Stimulated activated CD4-positive, alpha-beta T cell treated with anti-CD3 and anti-CD28 coated beads, TNF-alpha, amount 100 ng/mL, for 4 hours (primary cell): ENCODE measurements at places on chromosomes 5 and 9.

DNA sequence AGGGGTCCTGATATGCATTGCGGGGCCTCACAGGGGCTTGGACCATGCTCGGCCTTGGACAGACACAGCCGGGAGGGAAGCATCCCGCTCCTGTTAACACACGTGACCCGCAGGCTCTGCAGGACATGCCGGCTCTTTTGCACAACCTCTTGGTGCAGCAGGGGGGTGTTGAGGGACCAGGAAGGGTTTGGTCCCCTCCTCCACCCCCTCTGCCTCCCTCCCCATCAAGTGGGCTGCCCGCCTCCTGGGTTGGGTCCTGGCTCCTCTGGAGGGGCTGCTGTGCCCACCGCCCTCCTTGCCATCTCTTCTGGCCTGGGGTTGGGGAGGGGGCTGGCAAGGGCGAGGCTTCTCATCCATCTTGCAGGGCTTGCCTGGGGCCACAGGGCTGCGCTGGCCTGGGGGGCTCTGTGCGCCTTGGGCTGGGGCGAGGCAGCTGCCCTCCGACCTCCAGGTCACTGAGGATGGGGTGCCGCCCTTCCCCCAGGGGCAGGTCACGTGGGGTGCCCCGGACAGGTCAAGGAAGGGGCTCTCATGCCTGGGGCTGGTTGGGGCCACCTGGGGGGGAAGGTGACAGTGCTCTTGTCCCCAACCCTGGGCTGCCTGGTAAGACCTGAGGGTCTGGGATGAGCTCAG, 16.8 kb upstream of the SLC9A3 start:
- no peak for DNase-seq

DNA sequence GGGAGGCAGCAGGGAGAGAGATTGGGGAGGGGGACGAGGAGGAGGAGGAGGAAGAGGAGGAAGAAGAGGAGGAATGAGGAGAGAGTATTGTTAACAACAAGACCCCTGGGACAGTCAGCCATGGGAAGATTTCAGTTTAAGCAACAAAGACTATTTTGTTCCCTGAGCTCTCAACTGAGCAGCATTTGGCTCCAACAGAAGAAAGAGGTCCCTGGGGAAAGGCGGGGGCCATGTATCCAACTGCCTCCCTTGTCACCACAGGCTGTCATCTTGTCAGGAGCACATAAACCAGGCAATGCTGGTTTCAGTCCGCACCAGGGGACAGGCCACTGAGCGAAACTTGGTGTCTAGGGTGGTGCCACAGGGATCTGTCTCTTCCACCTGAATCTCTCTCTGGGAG, 316.1 kb downstream of the TLE1 start:
- no peak for DNase-seq

DNA sequence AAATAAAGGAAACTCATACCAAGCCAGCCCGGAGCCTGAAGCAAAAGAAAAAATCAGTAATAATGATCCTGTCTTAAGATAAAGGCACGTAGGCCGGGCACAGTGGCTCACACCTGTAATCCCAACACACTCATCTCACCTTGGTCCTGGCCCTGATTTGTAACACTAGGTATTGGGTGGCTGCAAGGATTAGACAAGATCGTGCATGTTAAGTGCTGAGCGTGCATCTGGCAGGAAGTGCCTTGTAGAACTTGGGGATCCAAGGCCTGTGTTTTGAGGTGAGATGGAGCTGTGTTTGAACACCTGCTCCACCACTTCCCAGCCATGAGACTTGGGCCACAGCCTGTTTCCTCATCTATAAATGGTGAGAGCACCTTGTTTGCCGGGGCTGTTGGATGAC, 41.5 kb downstream of the SPRY4 start:
- no peak for DNase-seq

- DNase-seq = peak; percentile 42
Measured at GRCh38 chr9:111896942-111897600, 457 bp downstream of the UGCG start.

DNA sequence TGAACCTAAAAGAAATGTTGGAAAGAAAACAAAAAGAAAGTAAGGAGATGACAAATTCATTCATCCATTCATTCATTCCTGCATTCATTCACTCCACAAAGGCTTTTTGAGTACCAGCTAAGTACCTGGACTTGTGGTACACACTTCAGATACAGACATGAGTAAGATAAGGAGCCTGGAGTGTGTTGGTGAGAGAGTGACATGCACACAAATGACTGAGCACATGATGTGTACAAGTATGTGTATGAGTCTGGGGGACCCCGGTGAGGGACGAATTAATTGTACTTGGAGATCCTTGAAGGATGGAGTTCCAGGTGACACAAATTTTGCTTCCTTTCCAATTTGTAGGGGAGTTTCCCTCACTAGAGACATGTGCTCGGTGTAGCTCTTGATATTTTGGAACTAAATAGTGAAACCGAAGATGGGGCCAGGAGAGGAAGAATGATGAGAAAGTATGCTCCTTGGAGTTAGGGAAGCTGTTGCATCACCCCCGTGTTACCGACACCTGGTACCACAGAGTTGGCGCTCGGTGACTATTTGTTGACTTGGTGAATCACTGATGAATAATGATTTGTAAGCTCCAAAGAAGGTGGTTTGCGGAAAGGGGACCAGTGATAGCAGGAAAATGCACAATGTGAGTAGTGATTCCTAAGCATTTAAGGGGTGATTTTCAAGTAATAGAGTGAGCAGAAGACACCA, 509.8 kb downstream of the CCDC171 start:
- DNase-seq = no peak

DNA sequence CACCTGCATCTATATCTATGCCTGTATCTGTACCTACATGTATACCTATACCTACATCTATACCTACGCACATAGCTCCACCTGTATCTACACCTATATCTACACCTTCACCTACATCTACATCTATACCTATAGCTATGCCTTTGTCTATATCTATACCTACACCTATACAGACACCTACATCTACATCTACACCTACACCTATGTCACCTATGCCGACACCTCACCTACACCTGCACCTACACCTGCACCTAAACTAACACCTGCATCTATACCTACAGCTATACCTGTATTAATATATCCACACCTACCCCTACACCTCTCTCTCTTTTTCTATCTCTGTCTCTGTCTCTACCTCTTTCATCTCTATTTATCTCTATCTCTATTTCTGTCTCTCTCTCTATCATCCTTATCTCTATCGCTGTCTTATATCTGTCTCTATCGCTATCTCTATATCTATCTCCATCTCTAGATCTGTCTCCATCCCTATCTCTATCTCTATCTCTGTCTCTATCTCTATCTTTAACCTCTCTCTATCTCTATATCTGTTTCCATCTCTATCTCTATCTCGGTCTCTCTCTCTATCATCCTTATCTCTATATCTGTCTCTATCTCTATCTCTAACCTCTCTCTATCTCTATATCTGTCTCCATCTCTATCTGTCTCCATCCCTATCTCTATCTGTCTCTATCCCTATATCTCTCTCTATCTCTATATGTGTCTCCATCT, 37.9 kb downstream of the IRX4 start:
- DNase-seq = no peak

- no peak for DNase-seq
Measured at GRCh38 chr9:135718616-135719015, 16.6 kb downstream of the KCNT1 start.

DNA sequence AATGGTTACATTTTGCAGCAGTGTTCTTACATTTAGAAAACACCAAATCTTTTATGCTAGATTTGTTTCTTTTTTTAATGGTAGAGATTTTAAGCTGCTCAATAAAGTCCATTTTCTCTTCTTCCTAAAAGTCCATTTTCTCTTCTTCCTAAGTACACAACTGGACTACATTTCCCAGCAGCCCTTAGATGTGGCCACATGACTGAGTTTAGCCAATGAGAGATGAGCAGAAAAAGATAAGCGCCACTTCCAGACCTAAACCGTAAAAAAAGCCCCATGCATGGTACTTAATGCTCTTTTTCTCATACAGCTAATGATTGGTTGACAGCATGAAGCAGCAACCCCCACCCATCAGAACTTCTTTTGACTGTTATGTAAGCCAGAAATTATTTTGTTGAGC, 206.7 kb downstream of the FAM114A2 start:
- DNase-seq = no peak

DNA sequence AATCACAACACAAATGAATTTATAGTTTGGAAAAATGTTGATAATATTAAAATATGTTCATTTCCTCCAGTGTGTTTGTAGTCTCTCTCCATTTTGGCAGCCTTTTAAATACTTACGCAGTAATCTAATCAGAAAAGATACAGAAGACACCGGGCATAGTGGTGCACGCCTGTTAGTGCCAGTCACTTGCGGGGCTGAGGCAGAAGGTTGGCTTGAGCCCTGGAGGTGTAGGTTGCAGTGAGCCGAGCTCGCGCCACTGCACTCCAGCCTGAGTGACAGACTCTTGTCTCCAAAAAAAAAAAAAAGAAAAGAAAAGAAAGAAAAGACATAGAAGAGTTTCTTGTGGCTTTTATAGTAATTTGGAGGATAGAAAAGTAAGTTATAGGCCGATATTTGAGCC, 41.9 kb downstream of the NDFIP1 start:
- no peak for DNase-seq

GRCh38 chr5:72988769-72989168, 32.9 kb downstream of the FCHO2 start:
- DNase-seq = no peak

DNA sequence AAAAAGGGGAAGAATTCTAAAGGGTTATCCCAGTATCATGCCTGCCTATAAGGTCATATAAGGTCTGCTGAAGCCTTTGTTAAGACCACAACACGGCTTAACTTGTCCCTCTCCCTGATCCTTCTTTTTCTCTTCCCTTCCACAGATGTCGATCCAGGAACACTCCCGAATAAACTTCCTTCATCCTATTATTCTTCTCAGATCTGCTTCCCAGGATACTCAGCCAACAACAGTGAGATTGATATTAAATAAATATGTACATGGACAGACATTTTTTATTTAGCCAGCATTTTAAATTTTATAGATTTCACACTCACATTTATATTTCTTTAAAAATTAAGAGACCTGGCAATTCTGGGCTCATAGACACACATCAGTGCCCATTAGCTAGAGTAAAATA, 44.1 kb downstream of the DPYSL3 start:
- DNase-seq = no peak

DNA sequence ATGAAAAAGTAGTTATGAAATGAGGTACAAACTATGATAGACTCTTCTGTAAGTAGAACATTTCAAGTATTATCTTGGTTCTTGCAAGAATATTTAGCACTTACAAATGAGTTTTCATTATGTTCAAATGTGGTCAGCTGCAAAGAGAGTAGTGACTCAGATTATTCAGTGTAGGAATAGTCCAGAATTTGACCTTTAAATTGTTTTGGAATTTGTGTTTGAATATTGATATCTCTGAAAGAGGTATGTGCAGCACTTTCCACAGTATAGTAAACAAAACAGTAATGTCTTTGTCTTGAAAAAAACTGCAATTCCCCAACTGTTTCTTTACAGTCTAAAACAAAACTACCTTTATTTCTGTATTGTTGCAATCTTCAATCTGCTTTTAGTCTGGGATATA, 56.1 kb downstream of the WDR70 start:
- DNase-seq = no peak

DNA sequence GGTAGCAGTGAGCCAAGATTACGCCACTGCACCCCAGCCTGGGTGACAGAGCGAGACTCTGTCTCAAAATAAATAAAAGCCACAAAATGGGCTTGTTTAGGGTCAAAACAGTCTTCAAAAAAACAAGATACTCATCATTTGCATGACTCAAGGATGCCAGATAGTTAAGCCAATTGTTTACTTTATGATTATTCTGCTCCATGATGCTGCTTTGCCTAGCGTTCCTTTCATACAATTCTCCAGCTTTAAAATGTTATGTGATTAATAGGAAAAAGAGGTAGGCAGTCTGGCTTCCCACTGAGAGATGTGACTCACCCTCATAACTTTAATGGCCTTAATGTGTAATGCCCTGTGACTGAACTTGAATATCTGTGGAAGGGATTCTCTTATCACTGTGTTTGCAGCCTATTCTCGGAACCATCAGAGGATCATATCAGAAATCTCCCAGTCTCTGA, 364.6 kb upstream of the TRPC7 start:
- no peak for DNase-seq

DNA sequence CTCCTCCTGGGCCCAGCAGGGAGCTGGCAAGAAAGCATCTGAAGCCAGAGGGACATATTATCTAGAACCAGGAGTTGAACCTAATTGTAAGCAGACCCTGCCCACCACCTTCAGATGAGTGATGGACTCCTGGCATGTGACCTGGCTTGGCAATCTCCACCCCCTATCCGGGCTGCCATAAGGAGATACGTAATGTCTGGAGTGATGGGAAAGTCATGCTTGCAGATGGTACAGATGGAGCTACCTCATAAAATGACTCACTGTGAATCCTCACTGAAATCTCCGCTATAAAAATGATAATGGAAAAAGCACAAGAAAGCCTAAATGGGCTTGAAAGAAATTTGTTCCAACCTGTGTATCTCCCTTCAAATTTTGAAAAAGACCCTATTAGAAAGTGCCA, 157.5 kb downstream of the DMRT2 start:
- DNase-seq = no peak

DNA sequence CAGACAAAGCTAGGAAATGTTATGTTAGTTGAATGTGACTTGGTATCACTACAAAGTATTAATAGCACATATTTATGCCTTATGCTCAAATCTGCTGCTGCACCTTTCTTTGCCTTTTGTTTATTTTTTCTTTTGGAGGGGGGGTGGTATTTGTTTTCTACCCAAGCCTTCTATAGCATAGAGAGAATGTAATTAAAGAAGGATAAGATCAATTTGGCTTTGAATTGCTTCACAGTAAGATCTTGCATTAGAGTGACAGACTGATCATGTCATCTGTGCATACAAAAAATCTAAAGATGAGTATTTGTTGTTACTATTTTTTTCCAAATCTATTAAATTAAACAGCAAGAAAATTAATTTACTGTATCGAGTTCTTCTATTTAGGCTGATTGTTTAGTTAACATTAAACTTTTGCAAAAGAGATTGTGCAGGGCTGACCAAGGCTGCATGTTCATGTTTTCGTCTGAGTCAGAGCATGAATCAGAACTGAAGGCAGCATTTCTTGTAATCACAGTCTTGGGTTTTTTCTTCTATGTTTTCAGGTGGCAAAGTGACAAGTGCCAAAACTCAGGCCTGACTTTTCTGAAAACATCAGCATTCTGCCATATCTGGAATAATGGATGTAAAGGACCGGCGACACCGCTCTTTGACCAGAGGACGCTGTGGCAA, 1007.1 kb upstream of the WWC1 start:
- no peak for DNase-seq

DNA sequence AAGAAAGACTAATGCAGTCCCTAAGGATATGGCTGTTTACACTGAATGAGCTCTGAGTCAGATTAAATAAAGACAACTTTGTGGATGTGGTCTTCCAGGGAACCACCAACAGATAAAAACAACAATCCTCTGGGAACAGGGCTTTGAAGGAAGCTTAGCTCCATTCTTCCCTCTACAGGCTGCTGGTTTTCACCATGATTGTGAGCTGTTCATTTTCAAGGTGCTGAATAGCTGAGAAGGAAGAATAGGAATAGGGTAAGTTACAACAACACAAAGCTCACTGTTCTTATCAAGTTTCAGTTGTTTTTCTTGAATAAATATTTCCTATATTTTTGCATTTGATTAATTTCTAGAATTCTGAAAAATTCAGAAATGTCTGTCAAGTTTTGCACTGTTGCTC, 25.9 kb upstream of the PTAR1 start:
- DNase-seq = no peak
